CD4-positive, alpha-beta T cell treated with Interleukin-15 for 1 hour (primary cell): ENCODE measurements at places on chromosomes 1 and 21.

- no peak for DNase-seq
Observed at GRCh38 chr1:53661496-53661895, 77.5 kb downstream of the GLIS1 start.

- no peak for DNase-seq
Observed at GRCh38 chr1:244092964-244093638, 42.0 kb downstream of the ZBTB18 start.

- DNase-seq: no peak
Observed at GRCh38 chr1:199612976-199613774, 414.3 kb upstream of the NR5A2 start.

DNA sequence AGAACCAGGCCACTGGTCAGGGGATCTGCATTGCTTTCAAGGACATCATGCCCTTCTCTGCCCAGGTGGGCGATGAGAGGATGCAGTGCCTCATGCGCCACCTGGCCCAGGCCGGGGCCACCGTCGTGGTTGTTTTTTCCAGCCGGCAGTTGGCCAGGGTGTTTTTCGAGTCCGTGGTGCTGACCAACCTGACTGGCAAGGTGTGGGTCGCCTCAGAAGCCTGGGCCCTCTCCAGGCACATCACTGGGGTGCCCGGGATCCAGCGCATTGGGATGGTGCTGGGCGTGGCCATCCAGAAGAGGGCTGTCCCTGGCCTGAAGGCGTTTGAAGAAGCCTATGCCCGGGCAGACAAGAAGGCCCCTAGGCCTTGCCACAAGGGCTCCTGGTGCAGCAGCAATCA, 5.0 kb upstream of the ZBTB48 start:
- DNase-seq: no peak

DNA sequence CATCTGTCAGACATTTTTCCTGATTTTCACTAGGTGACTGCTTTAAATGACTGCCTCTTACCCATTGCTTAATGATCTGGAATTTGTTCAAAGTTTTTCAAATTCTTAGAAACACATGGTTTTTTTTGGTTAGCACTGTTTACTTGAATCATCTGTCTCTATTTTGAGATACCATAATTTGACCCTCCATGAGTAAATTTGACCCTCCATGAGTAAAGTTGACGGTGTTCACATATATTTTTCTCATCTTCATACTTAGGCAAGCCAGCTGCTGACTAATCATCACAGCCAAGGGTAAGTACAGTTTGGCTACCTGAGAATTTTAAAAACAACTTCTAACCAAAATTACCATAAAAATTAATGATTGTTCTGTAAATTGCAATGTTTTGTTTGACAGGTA, 586.5 kb downstream of the PTBP2 start:
- no peak for DNase-seq

DNA sequence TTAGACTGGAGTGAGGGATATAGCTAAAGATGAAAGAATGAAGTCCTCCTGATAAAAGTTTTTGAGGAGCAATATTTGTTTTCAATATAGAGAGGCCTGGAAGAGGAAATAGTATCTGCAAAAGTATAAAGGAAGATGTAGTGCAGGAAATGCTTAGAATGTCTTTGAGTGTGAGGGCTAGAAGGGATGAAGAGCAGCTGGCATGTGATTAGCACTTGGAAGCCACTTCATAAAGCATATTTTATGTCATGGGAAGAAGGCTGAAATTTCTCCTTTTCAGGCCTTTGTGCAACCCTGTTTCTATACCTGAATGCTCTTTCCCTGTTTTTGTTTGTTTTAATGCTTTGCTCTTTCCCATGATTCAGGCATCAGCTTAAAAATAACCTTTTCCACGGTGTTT, 323.3 kb upstream of the DEPDC1 start:
- DNase-seq: no peak

DNA sequence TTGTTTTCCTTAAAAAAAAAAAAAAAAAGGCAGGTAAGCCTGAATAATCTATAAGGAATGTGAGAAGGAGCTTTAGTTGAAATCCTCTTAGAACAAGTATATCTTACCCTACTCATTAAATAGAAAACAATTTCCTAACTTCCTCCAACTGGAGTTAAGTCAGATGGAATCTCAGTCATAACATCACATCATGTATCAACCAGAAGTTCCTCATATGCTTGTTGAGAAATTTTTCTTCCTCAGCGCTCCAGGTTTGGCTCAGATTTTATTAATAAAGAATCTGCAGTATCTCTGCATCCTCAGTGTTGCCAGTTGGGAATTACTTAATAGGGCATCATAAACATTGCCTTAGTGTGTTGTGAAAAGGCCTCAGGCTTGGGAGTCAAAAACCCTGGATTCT, 37.6 kb downstream of the DUSP10 start:
- DNase-seq: no peak

DNA sequence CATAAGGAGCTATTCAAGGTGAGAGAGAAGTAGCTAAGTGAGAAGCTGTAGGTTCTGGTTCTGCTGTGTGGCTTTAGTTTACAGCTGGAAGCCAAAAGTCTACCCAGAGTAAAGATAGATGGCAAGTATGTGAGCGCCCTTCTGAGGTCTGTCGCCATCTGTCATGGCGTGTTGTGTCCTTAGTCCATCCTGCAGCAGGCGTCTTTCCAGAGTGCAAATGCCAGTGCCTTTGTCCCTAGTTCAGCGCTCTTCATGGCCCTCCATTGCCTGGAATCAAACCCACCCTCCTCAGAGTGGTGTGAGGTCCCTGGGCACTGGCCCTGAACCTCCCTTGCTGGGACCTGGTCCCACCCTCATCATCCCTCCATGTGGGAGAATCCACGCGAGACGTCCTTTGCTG, 96.6 kb downstream of the ADARB1 start:
- no peak for DNase-seq

GRCh38 chr1:241423541-241424479, 66.8 kb upstream of the RGS7 start:
- DNase-seq: no peak

DNA sequence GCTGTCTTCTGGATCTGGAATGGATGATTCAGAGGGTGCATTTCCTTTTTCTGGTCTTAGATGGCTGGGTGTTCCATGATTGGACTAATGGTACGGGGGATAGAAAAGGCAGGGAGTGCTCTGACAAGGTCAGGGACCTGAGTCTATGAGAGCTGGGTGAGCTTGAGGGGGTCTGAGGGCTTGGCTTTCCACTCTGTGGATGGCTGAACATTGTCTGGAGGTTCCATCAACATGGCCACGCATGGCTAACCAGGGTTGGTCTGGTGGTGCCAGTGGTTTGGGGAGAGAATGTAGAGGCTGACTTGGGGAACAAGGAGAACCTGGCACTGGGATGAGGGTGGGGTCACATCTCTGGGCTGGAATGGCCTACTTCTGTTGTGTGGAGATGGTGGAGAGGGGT, 41.5 kb upstream of the TSPAN2 start:
- no peak for DNase-seq
